Suppressor macrophage (primary cell): ENCODE measurements at places on chromosomes 16 and 17.

- DNase-seq, result no peak
Observed at GRCh38 chr17:49931416-49932137, 37.4 kb upstream of the DLX4 start.

- DNase-seq, result no peak
Observed at GRCh38 chr16:31010585-31011325, at the start of gene STX1B. TSS of gene STX1B (minus strand) at chr16:31010638. CDS start at chr16:31010396, 242 bp downstream.

GRCh38 chr17:51888816-51889215 is 269.7 kb downstream of the CA10 start:
- DNase-seq, result no peak

DNA sequence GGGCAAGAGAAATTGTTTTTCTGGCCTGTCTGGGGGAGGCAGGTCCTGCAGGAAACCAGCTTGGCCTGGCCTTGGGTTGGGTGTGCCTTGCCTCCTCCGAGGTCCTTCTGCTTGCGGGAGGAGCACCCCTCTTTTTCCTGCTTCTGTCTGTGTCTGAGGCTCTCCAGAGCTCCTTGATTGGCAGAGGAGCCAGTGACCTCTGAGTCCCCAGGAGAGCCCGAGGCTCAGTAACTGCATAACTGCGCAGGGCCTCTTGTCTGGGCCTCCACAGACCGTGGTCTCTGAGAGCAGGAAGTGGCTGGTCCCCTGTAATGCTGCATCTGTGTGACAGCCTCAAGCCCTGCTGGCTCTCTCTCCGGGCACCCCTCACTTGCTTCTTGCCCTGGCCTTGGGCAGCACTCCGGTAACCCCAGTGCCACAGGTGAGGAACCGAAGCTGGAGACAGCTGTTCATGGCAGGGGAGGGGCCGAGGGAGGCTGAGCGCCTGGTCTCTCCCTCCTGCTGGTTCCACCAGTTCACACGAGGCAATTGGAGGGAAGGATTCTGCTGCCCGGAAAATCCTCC is 1.6 kb downstream of the CAPN15 start:
- no peak for DNase-seq

DNA sequence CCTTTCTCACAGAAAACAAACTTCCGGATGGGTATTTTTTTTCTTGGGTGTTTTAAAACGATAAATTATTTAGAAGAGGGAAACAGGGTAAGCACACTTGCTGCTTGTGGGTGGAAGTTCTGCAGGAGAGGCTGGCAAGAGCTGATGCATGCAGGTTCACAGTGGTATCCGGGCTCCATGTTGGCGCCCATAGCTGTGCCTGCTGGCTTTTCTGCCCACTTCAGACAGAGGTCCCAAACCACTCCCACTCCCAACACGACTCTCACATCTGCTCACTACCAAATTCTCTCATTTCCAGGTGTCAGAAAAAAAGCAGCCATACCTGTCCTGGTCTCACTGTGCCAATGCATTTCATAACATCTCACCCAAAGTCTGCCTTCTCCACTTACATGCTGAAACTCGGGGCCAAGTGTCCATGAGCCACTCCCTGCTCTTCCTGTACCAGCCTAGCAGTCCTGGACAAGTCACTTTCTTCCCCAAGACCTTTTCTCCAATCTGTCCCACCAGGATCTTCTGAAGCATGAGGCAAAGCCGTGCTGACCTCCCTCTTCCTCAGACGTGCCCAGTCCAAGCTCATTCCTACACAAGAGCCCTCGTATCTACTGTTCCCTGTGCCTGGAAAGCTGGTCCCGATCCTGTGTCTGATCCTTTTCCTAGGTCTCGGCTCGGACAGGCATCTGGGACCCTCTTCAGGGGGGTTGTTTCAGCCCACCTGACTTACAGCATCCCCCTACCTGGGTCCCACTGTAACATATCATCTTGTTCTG is 1.5 kb downstream of the CD300LF start:
- no peak for DNase-seq

DNA sequence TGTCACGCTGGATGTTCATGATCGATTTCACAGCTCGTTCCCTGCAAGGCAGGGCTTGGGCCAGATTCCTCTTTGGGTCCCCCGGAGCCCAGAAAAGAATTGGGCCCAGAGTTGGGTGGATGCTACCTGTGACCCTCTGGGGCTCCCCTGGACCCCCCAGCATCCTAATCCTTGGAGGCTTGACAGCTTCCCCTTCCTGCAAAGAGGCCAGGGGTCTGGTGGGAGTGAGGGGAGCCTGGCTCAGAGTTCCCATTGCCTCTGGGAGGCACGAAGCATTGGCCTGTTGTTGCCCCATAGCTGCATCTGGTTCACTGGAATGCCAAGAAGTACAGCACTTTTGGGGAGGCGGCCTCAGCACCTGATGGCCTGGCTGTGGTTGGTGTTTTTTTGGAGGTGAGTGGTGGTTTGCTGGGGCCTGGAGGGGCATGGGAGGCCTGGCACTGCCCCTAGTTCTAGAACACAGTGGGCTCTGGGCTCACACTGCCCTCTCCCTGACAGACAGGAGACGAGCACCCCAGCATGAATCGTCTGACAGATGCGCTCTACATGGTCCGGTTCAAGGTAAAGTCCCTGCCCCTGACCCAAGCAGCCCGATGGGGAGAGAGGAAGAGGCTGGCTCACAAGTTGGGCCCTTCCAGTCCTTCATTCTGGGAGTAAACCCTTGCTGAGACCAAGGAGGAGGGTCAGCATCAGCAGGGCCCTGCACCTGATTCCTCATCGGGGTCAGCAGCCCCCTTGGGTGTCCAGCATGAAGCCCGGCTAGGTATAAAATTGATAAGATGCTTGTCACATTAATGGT is 7.2 kb downstream of the CA7 start:
- DNase-seq, result no peak

GRCh38 chr17:42405963-42406495 is 17.0 kb downstream of the CAVIN1 start:
- DNase-seq, result peak; percentile 87

DNA sequence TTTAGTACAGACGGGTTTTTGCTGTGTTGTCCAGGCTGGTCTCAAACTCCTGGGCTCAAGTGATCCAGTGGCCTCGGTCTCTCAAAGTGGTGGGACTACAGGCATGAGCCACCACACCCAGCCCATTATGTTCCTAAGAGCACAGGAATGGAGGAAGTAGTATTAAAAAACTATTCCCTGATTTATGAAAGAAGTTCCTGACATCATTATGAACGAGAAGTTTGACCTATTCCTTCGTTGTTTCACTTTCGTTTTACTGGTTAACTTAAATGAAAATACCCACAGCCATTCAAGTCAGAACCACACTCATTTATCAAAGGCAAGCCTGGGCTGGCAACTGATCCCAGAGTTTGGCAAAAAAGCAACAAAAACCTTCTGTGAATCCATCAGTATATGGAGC is 13.5 kb upstream of the CBX4 start:
- peak; percentile 18 for DNase-seq

DNA sequence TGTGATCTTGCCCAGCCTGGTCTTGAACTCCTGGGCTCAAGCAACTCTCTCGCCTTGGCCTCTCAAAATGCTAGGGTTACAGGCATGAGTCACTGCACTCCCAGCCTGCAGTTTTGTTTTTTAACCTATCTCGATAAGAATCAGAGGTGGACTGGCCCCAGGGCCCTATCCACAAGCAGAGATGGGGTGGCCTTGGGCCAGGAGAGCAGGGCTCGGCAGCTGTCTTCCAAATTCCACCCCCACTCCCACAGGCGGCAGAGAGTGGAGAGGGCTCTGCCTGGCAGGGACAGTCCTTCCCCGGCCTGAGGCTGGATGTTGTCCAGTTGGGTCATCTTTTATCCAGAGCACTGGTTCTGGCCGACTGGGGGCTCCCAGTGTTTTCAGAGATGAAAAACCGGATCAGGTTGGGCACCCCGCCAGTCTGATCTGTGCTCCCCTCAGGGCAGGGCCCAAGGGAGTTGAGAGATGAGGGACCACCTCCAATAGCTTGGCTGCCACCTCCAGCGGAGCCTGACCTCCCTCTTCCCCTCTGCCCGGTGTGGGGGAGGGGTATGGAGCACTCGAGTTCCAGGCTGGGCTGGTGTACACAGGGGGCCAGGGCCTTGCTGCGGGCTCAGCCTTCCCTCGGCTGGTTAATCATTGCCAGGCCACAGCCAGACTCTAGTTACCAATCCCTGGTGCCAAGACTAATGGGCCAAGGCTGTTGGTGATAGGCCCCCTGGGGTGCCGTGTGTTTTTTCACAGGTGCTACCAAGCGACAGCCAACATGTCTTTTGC is 30.3 kb upstream of the MYO15B start:
- no peak for DNase-seq

- peak; percentile 30 for DNase-seq
Observed at GRCh38 chr16:67555795-67556212, 6.5 kb upstream of the CTCF start.

GRCh38 chr17:3639981-3640596 is 3.5 kb downstream of the CTNS start:
- DNase-seq, result peak; percentile 92

GRCh38 chr17:67867591-67867990 is 42.3 kb downstream of the BPTF start:
- no peak for DNase-seq

GRCh38 chr16:15457958-15458357 is 23.6 kb downstream of the BMERB1 start:
- DNase-seq, result no peak

DNA sequence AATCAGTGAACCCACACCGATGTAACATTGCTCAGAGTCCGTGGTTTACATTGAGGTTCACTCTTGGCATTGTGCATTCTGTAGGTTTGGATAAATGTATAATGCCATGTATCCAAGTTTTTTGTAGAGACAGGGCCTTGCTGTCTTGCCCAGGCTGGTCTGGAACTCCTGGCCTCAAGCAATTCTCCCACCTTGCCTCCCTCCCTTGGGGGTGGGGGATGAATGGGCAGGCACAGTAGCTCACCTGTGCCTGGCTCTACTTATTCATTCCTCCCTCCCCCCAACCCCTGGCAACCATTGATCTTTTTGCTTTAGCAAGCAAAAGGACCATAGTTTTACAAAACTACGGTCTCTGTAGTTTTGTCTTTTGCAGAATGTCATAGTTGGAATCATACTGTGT is 181.4 kb downstream of the SPECC1 start:
- DNase-seq, result no peak

DNA sequence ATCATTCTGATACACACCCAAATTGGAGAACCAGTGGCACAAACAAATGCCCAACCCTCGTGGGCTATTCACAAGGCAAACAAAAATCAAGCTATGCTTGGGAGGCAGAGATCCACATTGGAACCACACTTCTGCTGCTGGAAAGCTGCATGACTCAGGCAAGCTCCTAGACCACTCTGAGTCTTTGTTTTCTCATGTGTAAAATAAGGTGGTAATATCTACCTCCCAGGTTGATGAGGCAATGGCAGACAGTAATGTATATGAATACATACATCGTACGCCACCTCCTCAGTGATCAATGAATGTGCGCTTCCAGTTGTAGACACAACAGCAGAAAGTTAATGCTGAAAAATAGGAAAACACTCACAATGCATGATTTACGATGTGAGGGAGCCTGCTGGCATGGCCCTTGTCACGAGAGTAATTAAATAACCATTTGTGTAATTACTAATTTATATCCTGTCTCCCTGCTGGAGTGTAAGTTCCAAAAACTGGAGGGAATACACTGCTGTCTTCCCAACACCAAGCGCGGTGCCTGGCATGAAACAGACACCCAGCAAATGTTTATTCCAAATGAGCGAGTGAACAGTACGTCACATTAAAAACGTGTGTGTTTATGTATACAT is 69.9 kb upstream of the HSBP1 start:
- DNase-seq, result no peak

DNA sequence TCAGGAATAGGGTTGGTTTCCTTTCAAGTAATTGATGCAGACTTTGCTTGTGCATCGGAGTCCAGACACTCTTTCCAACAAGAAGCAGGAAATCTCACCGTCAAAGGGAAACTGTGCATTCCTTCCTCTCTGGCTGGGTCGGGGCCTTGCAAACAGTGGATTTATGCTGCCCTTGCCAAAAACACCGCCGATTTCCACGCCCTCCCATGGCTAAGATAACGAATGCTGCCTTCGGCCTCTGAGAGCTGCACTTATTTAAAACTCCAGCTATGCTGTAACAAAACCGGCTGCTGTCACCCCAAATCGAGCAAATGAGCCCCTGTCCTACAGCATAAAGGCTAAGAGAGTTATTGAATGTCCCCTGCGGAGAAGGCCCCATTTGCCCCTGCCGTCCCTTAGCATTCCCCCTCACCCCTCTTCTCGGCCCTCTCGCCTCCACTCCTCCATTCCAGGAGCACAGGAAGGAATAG is 275.5 kb upstream of the IRX5 start:
- peak; percentile 4 for DNase-seq

DNA sequence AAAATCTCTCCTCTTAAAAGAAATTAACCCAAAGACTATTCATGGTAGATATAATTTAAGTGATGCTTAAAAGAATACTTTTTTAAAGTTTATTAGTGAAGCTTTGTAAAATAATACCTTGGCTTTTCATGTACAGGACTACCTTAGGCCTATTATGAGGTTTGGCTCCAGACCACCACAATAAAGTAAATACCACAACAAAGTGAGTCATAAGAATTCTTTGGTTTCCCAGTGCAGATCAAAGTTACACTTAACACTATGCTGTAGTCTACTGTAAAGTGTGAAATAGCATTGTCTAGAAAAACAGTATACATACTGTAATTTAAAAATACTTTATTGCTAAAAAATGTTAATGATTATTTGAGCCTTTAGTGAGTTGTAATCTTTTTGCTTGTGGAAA is 31.7 kb downstream of the CLTC start:
- DNase-seq, result no peak

DNA sequence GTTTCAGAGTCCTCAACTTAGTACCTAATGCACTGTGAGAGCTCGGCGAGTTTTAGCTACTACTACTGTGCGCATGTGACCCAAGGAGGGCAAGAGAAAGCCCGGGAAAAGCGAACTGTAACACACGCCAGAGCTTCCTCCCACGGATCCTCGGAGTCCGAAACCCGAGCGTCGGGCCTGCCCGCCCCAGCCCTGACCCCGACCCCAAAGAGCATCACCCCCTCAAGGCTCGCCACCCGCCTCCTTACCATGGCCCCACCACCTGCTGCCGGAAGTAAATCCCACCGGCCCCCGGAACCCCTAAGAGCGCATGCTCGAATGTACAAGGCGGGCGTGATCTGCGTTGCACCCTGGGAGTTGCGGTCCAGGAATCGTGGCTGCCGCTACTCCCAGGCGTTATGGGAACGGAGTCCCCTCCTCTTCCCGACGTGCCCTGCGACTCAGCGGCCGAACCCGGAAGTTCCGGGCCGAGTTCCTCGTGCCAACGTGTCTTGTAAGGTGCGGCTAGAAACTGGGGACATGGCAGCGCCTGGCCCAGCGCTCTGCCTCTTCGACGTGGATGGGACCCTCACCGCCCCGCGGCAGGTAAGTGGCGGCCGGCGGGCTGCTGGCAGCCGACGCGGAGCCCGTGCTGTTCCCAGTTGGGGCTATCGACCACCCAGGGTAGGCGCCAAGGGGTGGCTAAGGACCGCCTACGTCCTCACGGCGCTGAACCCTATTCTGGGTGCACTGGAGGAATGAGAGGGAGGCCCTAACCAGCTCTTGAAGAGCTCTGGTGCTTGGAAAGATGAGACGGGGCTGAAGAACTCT is at the start of the genes PMM2 and TMEM186:
TSS of gene PMM2 (plus strand) at position 476 of the 810 bp plus-strand sequence. CDS start at position 520, 44 bp downstream.
TSS of gene TMEM186 (minus strand) at position 276 of the 810 bp plus-strand sequence. CDS start at position 251, 25 bp downstream.
- DNase-seq, result peak; percentile 98
